Right atrium auricular region (tissue), 2 donors: ENCODE measurements at places on chromosomes 7 and 10. TPM values are rescaled to one million over a fixed set of nuclear protein-coding genes. Genes with fewer than 3 reads are reported as not detected.

The EBF3 gene
- total RNA-seq: 5.8 TPM

The FZD1 gene
- total RNA-seq: 16.9 TPM

The AP1S1 gene
- total RNA-seq: 18.8 TPM

The PON3 gene
- total RNA-seq: not detected

The MKI67 gene
- total RNA-seq: 4.0 TPM

The BEND7 gene
- 11.6 TPM for total RNA-seq

The AGMO gene
- total RNA-seq: not detected

The ADK gene
- total RNA-seq: 31.6 TPM

The NKX2-3 gene
- not detected for total RNA-seq

The ANKRD61 gene
- total RNA-seq: not detected

The TMEM139 gene
- total RNA-seq: 12.3 TPM

The VWA2 gene
- total RNA-seq: not detected
